B cell (primary cell): ENCODE measurements at places on chromosomes 5 and 9. TPM values are rescaled to one million over a fixed set of nuclear protein-coding genes. Genes with fewer than 3 reads are reported as not detected.

Gene CORO2A
- polyA plus RNA-seq = 1.1 and 1.5 TPM in 2 replicates

Gene PCDHGA9
- 0.19 TPM in 2 replicates for polyA plus RNA-seq

DNA sequence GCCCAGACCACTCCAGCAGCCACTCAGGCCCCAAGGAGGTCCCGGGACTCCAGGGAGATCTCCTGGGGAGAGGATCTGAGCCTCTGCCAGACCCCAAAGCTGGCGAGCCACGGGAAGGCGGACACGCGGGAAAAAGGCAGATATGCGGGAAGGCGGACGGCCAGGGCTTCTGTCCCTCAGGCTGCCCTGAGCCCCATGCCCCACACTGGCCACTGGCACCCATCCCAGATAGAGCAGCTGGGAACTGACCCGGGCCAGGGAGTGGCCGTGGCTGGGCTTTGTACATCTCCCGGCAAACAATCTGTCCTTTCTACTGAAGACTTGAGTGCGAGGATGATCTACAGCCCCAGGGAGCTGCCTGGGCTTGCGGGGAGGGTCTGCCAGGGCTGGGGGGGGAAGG lies 21.1 kb upstream of the NOTCH1 start:
- no peaks in the 10 kb centered on the region for H3K27me3 ChIP-seq
- H3K36me3 ChIP-seq = no peaks in the 10 kb centered on the region
- no peak overlapping the region for H3K27ac ChIP-seq
- no peak for DNase-seq

DNA sequence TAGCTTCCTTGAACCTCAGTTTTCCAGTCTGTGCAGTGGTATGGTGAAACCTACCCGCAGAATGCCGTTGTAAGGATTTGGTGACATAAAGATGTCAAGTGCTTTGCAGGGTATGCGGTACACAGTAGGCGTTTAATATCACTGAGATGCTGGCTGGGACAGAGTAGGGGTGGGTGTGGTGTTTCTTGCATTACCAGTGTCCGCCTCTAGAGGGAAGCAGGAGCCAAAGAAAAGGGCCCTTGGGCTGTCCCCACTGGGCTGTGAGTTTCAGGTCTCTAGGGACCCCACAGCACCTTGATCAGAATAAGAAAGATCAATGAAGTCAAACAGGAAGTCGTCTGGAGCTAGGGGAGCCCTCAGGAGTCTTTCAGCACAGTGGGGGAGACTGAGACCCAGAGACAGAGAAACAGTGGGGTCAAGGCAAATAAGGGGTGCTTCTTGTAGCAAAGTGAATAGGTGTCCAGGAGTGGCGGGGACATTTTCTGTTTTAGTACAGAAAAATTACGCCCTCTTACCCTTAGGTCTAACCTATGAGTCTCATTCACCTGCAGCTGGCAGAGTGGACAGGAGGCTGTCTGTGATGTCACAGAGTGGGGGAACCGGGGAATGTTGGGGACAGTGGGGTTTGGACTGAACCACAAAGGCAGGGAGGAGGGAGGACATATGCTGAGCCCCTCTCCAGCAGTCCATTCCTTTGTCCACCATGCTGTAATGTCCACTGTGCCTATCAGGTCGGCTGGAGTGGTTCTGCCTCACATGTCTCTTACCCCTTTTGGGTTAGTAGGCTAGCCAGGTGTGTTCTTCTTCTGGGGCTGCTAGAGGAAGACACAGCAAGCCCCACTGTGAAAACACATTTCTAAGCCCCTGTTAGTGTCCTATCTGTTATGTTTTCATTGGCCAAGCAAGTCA lies 4.7 kb upstream of the TEX53 start:
- H3K27ac ChIP-seq = no peak overlapping the region
- no peaks in the 10 kb centered on the region for H3K27me3 ChIP-seq
- no peaks in the 10 kb centered on the region for H3K36me3 ChIP-seq
- peaks cover 6% of the 10 kb centered on the region for H3K4me1 ChIP-seq
- H3K4me3 ChIP-seq = no peak overlapping the region
- DNase-seq = peak; percentile 72

DNA sequence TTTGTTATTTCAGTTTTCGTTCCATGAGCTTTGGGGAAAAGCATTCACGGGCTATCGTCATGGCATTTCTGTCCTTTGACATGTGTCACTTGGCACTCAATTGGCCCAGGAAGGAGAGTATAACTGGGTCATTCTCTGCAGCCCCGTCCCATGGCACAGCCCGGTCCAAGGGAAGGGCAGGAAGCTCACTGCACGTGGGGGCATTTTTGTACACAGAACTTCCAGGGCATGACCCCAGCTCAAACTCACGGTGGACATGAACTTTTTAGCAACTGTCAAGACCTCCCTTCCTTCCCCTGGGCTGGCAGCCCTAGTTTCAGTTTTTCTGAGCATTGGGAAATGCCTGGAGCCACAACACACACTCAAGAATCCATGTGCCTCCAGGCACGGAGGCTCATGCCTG lies 161.6 kb upstream of the PANK3 start:
- no peaks in the 10 kb centered on the region for H3K4me1 ChIP-seq
- H3K36me3 ChIP-seq = no peaks in the 10 kb centered on the region
- no peak overlapping the region for H3K4me3 ChIP-seq
- no peaks in the 10 kb centered on the region for H3K27me3 ChIP-seq

- no peak overlapping the region for H3K27ac ChIP-seq
- H3K27me3 ChIP-seq = no peaks in the 10 kb centered on the region
- no peak overlapping the region for H3K4me3 ChIP-seq
- no peaks in the 10 kb centered on the region for H3K36me3 ChIP-seq
- no peak for DNase-seq
Observed at GRCh38 chr9:107337676-107338590, 54.9 kb downstream of the RAD23B start.

DNA sequence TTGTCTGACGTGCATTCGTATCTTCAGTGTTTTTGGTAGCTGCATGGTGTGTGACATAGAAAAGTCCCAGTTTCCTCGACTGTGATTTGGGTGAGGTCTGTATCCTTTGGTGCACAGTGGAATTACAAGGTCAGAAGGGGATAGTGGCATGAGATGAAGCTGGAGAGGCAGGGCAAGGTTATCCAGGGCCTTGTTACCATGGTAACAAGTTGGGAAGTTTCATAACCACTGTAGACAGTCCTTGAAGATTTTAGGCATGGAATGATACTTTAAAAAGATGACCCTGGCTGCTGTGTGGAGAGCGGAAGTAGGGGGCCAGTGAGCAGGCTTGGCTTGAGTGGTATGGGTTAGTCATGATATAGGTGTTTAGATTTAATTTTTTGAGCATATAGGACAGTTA lies 11.9 kb downstream of the EHMT1 start:
- no peaks in the 10 kb centered on the region for H3K27me3 ChIP-seq
- H3K4me1 ChIP-seq = peaks cover 30% of the 10 kb centered on the region
- H3K36me3 ChIP-seq = no peaks in the 10 kb centered on the region
- H3K27ac ChIP-seq = no peak overlapping the region
- no peak for DNase-seq
- H3K4me3 ChIP-seq = no peak overlapping the region
